Cardiac muscle cell (in vitro differentiated cells and primary cell): ENCODE measurements at places on chromosomes 5 and 9. TPM values are rescaled to one million over a fixed set of nuclear protein-coding genes. Genes with fewer than 3 reads are reported as not detected.

GRCh38 chr5:154421868-154422267 lies 23.9 kb upstream of the SAP30L start:
- H3K4me3 ChIP-seq = no peak overlapping the region
- no peaks in the 10 kb centered on the region for H3K27me3 ChIP-seq
- DNase-seq = peak; percentile 26

ZBED3 gene
- total RNA-seq = 2.3 and 4.3 TPM in 2 replicates

DNA sequence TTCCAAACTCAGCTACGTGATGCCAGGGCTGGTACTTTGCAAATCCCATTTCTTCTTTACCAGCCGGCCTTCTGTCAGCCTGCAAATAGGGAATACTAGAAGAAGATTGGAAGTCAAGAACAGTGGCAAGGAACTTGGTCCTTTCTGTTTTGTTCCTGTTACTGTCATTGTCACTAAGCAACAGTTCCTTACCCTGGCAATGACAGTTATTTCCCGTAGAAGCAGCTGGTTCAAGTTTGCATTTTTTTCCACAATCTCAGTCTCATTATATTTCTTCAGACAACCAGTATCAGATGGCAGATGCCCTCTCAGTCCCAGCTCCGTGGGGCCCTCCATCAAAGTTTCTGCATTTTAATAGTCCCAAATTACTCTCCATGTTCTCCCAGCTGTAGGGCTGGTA lies 9.1 kb upstream of the C1QTNF2 start:
- no peaks in the 10 kb centered on the region for H3K4me1 ChIP-seq
- H3K4me3 ChIP-seq = no peak overlapping the region

DNA sequence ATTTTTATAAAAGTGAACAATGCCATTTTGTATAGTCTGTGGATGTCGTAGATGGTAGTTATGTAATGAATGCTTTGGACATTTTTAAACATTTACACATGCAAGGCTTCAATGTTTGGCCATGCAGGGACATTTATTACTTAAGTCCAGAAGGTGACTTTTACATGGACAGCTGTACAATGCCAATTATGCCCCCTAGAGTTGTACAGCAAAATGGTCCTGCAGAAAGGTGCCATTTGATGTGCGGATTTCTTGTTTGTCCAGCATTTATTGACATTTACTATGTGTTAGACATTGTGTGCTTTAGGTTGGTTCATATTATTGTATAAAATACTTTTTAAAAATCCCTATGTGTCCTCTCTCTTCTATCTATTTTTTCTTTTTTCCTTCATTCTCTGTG lies 22.5 kb upstream of the COMMD10 start:
- no peaks in the 10 kb centered on the region for H3K4me1 ChIP-seq
- DNase-seq = no peak
- no peak overlapping the region for H3K4me3 ChIP-seq
- no peak overlapping the region for H3K27ac ChIP-seq
- no peaks in the 10 kb centered on the region for H3K36me3 ChIP-seq
- no peaks in the 10 kb centered on the region for H3K27me3 ChIP-seq

DNA sequence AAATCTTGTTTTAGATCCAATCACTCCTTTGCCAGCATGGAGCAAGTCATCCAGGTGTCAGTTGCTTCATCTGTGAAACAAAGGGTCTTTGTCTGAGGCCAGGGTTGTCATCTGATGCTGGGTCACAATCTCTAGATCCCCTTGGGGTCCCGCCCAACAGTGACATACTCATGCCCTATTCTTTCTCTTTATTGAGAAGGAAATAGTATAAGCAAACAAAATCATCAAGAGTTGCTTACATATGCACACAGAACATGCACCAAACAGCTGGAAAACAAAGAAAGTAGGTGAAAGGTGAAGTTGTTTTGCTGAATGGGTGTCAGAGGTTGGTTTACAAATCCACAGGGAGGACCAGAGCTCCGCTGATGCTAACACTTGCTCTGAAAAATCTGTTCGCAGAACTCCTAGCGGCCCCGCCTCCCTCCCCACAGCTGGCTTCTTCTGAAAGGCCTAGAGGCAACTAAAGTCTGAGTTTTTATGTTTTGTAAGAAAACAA lies 106.1 kb upstream of the SLC44A1 start:
- H3K36me3 ChIP-seq = no peaks in the 10 kb centered on the region
- no peak overlapping the region for H3K4me3 ChIP-seq
- no peaks in the 10 kb centered on the region for H3K4me1 ChIP-seq
- DNase-seq = no peak
- no peak overlapping the region for H3K27ac ChIP-seq
- no peaks in the 10 kb centered on the region for H3K27me3 ChIP-seq

TNC gene
- total RNA-seq = 29.7 and 39.2 TPM in 2 replicates

- no peak overlapping the region for H3K4me3 ChIP-seq
- H3K4me1 ChIP-seq = no peaks in the 10 kb centered on the region
- no peak overlapping the region for H3K27ac ChIP-seq
- H3K36me3 ChIP-seq = no peaks in the 10 kb centered on the region
- H3K27me3 ChIP-seq = peaks cover 92% of the 10 kb centered on the region
Observed at GRCh38 chr5:80959138-80959537, 1.0 kb upstream of the RASGRF2 start.

IFNE gene
- not detected in 2 replicates for total RNA-seq

- no peak overlapping the region for H3K27ac ChIP-seq
- H3K4me3 ChIP-seq = no peak overlapping the region
- H3K27me3 ChIP-seq = peaks cover 38% of the 10 kb centered on the region
- DNase-seq = peak; percentile 91
- H3K4me1 ChIP-seq = no peaks in the 10 kb centered on the region
- H3K36me3 ChIP-seq = no peaks in the 10 kb centered on the region
Observed at GRCh38 chr9:36748322-36748899, 175.7 kb downstream of the MELK start.

DNA sequence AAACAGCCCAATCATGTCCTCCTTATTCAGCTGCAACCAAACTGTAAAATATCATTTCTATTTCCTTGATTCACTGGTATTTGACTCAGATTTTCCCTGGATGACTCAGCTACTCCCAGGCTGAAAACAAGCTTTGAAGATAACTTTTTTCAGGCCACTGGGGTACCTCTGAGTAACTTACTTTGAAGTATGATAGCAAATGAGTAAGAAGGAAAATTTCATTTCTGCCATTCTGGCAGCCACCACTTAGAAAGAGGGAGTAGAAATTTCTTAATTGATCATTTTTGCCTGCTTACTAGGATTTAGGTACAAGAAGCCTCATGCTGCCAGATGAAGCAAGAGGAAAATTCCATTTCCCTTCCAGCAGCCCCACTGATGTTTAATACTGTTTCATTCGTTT lies 247.4 kb downstream of the PRELID2 start:
- no peak overlapping the region for H3K4me3 ChIP-seq
- no peaks in the 10 kb centered on the region for H3K4me1 ChIP-seq
- H3K27me3 ChIP-seq = no peaks in the 10 kb centered on the region
- H3K36me3 ChIP-seq = no peaks in the 10 kb centered on the region
- no peak for DNase-seq

DNA sequence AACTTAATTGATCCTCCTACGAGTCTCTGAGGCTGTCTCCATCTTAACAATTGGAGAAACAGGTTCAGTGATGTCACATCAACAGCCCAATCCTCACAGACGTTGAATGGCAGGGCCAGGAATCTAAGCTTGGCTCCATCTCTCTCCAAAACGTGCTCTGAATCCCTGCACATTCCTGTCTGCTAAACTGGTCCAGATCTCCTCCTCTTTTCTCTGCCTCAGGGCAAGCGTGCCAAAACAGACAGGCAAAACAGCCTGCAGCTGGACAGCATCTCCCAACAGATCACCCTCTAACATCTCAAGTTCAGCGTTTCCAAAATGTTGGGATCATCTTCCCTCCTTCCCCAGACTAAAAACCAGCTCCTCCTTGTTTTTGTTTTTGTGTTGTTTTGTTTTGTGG lies 6.6 kb downstream of the FBP1 start:
- peaks cover 30% of the 10 kb centered on the region for H3K27me3 ChIP-seq
- H3K27ac ChIP-seq = no peak overlapping the region
- DNase-seq = no peak
- no peaks in the 10 kb centered on the region for H3K4me1 ChIP-seq
- no peak overlapping the region for H3K4me3 ChIP-seq

- H3K4me3 ChIP-seq = no peak overlapping the region
- no peaks in the 10 kb centered on the region for H3K36me3 ChIP-seq
- no peak for DNase-seq
- H3K27me3 ChIP-seq = no peaks in the 10 kb centered on the region
Observed at GRCh38 chr5:36389245-36389644, 87.5 kb upstream of the RANBP3L start.

- H3K27ac ChIP-seq = no peak overlapping the region
- no peaks in the 10 kb centered on the region for H3K27me3 ChIP-seq
- H3K4me1 ChIP-seq = no peaks in the 10 kb centered on the region
- peaks cover 49% of the 10 kb centered on the region for H3K36me3 ChIP-seq
Observed at GRCh38 chr9:101409079-101409477, 10.4 kb downstream of the ZNF189 start.

TSSK1B gene
- 0.14 and 0.15 TPM in 2 replicates for total RNA-seq

GRCh38 chr5:180668835-180669596 lies 19.6 kb upstream of the FLT4 start:
- no peaks in the 10 kb centered on the region for H3K4me1 ChIP-seq
- H3K27me3 ChIP-seq = peaks cover 32% of the 10 kb centered on the region
- H3K36me3 ChIP-seq = no peaks in the 10 kb centered on the region
- no peak overlapping the region for H3K4me3 ChIP-seq

DNA sequence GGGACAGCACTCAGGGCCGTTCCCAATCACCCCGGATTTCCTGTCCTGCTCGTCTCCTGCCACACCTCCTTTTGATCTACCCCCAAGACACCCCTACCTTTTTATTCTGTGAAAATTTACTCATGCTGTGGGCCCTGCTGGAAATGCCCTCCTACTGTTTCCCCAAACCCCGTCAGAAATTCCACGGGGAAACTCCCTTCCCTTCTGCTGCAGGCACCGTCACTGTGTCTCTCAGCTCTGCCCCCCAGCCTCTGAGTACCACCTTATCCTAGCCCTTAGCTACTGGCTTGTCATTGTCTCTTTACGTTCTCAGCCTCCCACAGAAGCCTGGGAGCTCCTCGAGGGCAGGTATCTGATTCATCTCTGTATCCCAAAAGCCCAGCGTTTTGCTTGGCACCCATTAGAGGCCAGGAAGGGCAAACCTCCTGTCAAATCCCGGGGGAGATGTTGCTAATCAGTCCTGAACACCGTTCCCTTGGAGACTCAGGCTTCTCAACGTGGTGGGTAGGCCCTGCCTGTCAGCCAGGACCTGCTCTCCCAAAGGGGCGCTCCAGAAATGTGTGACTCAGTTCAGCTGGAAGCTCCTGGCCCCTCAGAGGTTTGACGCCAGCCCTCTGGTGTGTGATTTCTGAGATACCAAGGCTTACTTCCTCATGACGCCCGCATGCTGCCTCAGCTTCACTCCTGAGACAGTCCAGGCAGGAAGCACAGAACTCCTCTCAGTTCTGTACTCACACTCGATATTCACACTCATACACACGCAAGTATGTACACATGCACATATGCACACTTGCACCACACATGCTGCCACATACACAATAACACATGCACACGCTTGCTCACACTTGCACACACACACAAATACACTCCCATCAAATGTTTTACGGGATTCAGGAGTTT lies 50.7 kb upstream of the GRHPR start:
- no peaks in the 10 kb centered on the region for H3K4me1 ChIP-seq
- H3K36me3 ChIP-seq = no peaks in the 10 kb centered on the region
- no peaks in the 10 kb centered on the region for H3K27me3 ChIP-seq
- DNase-seq = no peak
- no peak overlapping the region for H3K27ac ChIP-seq
